Epithelial cell of prostate (primary cell): ENCODE measurements at places on chromosomes 1 and 21.
A peak's percentile ranks its signal among the peaks of the same experiment; 100 is the strongest.

DNA sequence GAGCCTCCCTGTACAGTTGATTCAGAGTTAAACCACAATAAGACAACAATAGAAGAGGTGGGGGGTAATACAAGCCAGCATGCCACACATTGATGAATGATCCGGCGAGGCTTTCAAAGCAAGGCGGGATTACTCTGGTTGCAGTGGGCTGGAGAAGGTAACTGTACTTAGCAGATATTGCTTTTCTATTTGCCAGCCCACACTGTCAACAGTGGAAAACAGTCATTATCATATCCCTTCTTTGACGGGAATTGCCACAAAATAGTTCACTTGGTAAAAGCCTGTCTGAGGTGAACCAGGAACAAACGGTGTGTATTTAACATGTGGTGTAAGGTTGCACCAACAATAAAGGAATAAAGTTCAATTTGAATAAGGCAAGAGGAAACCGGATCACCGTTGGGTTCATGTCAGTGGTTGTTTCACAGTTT, 5.8 kb upstream of the KCNJ15 start:
- no peak for DNase-seq

GRCh38 chr1:24720152-24720551, 25.1 kb upstream of the CLIC4 start:
- DNase-seq = no peak

GRCh38 chr1:176648556-176648955, 185.6 kb downstream of the PAPPA2 start:
- DNase-seq = no peak

GRCh38 chr1:184075055-184076029, 23.8 kb downstream of the TSEN15 start:
- no peak for DNase-seq

DNA sequence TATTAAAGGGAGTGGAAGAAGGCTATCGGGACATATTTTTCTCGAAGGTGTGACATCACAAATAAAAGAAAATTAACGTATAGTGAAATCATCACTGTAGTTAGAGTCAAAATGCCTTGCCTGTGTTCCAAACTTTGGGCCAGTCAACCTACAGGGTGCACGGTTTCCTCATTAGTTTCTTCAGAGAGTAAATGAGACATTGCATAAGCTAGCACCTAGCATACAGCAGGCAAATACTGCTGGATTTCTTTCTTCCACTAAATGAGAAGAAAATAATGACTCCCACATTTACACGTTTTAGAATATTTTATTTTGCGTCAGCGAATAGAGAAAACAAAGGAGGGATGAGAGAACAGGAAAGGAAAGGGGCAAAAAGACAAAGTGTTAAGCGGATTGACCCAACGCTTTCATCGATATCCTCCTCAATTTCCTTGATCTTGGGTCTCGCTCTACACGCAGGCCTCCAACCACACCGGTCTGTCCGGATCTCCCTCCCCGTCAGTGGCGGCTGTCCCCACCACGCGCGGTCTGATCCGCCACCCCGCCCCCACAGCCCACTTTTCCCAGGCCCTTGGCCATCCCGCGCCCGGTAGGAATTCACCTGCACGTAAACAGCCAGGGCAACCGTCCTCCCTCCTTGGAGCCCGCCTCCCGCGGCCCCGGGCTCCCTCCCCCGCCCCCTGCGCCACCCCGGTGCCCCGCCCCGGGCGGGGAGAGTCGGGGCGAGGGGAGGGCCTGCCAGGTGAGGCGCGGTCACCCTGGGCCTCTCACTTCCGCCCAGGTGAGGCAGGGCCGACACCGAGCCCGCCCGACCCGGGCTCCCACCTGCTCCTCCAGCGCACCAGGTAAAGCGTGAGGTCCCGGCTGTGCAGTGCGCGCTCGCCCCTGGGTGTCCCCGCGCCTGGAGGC, at the start of gene PATJ:
Gene PATJ, plus strand, starts transcription at position 770 of the 909 bp plus-strand sequence. CDS start 20,413 bp downstream, outside the sequence.
- peak; percentile 26 for DNase-seq

DNA sequence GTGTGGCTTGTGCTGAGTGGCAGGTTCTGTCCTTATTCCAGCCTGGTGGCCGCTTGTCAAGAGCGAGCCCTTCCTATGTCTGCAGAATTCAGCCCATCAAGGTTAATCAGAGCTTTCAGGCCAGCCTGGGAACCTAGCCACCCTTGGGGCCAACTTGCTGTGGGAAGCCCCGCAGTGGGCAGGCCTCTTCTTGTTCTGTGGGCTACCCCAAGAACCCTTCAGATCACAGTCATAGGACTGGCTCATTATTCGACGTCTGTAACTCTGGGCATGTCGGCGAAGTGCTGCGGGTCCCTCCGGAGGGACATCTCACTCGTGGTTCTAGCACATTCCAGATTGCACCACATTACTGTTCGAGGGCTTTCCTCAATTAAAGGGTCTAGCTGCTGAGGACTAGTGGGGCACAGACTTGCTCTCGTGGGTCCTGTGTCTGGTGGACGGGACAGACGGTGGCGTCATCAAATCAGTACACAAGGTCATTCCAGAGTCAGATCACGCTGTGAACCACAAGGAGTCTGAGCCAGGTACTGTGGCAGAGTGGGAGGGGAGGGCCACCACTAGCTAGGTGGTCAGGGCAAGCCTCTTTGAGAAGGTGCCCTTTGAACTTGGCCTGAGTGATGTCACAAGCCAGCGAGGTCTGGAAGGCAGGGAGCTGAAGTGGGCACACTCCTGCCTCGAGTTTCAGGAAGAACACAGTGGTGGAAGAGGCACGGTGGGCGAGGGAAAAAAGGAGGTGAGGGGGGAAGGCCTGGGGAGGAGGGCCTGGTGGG, 20.3 kb upstream of the TNFRSF1B start:
- no peak for DNase-seq

- DNase-seq = no peak
These were observed 8.8 kb upstream of the CAPN8 start for GRCh38 chr1:223674119-223674890.

DNA sequence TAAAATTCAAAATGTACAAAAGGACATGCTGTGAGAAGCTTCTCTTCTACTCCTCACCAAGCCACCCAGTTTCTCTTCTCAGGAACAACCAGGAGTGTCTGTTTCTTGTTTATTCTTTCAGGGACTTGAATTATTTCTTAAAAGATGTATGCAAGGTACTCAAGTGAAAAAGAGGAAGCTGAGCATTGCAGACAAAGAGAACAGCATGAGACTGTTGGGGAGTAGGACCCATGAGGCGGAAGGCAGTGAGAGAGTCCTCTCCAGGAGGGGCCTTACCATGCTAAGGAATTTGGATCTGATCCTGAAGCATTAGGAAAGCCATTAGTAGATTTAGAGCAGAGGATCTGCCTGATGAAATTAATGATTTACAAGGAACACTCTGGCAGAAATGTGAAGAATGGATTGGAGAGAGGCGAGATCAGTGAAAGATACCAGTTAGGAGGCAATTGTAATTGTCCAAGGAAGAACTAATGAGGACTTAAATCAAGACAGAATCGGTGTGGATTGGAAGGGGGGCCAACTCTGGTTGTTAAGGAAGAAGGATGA, 14.7 kb upstream of the SSX2IP start:
- no peak for DNase-seq

DNA sequence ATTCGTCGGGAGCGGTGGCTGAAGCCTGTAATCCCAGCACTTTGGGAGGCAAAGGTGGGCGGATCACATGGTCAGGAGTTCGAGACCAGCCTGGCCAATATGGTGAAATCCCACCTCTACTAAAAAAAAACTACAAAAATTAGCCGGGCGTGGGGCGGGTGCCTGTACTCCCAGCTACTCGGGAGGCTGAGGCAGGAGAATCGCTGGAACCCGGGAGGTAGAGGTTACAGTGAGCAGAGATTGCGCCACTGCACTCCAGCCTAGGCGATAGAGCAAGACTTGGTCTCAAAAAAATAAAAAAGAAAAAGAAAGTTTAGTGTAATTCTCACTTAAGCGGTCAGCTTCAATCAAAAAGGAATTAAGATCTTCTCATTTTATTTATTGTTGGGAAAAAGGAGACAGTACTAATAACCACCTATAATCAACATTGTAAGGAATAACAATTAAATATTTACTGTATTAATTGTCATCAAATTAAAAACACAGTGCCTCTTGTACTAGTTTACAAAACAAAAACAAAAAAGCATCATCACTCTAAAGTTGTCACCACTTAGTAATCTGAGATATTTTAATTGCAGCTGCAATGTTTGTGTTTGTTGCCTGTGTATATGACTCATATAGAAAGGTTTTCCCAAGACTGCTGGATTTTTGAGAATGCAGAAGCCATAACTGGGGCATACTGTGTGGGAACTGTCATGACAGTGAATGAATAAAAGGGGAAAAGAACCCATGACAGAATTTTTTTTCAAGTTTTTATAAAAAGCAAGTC, 3.7 kb downstream of the FBXO42 start:
- DNase-seq = no peak

GRCh38 chr1:10511494-10511885, 36.7 kb downstream of the PEX14 start:
- DNase-seq = no peak

DNA sequence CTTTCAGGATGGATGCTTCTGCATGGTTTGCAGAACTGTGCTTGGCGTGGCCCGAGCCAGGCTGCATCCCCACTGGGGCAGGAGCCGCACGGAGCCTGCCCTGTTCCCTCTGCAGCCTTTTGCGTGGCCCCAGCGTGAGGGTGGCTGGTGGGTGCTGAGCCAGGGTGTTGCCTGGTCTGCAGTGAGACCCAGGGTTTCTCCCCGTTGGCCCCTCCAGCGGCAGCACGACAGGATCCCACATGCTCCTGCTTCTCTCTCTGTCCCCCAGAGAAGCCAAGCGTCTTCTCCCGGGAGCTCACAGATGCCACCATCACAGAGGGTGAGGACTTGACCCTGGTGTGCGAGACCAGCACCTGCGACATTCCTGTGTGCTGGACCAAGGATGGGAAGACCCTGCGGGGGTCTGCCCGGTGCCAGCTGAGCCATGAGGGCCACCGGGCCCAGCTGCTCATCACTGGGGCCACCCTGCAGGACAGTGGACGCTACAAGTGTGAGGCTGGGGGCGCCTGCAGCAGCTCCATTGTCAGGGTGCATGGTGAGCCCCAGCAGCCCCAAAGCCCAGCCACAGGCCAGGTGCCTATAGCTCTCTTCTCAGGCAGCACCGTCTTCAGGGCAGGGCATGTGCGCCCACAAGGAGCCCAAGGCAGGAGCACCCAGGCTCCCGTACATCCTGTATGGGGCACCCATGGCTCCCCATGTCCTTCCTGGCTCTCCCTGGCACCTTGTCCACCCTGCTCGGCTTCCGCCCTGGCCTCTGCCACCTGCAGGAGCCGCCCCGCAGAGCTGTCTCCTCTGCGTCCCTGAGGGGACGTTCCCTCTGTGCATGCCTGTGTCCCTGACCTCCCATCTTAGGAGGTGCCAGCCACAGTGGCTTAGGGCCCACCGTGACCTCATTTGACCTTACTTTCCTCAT, 78.9 kb downstream of the OBSCN start:
- DNase-seq = no peak

DNA sequence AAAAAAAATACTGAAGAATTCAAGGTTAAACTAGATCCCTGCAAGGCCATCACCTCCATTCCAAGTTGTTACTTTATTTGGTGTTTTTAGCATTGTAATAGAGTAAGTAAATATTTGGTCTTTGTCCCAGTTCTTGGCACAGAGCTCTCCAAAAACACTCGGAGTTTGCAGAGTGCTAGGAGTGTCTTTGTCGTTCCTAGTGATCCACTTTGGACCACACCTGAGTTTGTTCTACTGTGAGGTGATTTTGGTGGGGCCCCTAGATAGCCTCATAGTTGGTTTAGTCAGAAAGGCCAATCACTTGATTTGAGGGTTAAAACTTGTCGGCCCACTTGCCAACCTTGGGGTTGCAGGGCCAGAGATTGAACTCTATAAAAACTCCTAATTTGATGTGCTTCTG, 25.6 kb downstream of the SYNC start:
- DNase-seq = no peak

DNA sequence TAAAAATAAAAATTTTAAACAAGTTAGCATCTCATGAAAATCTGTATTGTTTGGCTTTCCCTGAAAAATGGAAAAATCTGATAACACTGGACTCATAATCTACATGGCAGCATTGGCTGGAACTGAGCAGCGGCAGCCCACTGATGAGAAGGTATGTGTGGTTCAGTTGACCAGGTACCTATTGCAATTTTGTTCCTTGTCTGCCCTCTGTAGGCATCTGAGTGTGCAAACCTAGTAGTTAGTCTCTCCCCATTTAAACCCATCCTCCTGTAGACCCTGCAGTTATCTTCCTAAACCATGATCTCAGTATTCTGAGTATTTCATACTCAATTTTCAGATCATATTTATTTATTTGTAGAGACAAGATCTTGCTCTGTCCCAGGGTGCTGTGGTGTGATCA, 59.4 kb upstream of the SERBP1 start:
- no peak for DNase-seq

DNA sequence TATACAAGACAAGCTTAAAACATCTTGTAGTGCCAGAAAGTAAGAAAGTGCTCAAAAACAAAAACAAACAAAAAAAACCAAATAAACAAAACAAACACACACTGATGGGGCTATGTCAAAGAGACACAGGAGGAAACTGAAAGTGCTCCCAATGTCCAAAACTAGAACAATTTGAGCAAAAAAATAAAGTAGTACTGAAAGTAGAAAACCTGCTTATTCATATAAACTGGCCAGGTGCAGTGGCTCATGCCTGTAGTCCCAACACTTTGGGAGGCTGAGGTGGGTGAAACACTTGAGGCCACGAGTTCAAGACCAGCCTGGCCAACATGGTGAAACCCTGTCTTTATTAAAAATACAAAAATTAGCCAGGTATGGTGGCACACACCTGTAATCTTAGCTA, 129.9 kb downstream of the GLUL start:
- DNase-seq = no peak

DNA sequence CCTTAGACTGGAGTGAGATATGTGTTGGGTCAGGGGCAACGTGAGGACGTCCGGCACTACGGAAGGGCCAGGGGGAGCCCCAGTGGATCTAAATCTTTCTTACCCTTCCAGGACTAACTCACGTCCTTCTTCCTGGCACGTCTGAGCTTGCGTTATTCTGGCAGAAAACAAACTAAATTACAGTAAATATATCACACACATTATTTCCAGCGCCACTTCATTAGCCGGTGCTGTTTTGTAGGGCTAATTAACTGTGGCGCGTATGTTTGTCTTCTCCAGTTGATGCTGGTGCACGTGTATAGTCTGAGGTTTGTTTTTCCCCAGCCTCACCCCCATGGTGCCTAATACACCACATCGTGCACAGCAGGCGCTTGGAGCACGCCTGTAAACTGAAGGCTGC, 59.2 kb downstream of the TLR5 start:
- no peak for DNase-seq

- no peak for DNase-seq
These were observed 182.8 kb downstream of the EIF4G3 start for GRCh38 chr1:20993716-20994575.

GRCh38 chr1:161978011-161978790, 45.5 kb downstream of the OLFML2B start:
- DNase-seq = no peak

DNA sequence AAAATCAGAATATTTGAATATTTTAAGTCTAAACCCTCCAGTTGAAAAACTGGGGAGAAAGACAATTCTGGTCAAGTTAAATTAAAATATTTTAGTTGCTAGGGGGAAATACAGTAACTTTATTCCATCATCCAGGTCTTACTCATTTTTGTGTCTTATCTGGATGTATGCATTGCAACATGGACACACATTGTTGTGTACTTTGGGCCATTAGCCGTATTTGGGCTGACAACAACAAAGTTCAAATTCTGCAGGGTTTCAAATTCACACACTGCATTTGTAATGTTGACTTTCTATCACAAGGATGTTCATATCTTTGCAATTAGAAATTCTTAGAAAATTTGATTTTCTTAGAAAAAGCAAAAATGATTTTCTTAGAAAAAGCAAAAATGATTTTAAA, 249.3 kb downstream of the BACH1 start:
- no peak for DNase-seq
